Umbilical cord (tissue), 2 donors: ENCODE measurements at places on chromosomes 7 and 10.

GRCh38 chr7:51080622-51081269, 235.9 kb downstream of the COBL start:
- no peak for DNase-seq

DNA sequence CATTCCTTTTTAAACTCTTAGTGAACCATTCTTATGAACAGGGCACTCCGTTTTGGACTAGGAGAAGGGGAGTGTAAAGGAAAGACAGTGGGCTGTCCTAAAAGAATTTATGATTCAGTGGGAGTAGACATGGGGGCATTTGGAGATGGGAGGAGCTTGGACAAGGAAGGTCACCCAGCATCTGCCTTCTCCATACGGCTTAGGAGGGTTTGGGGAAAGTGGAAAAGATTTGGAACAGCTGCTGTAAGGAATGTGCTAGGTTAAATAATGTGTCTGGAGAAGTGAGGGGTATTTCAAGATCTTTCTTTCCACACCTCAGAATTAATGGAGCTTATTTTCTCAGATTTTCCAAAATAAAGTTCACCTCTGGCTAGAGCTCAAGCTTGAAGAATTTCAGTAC, 24.0 kb downstream of the SLC35G1 start:
- peak; percentile 71 for DNase-seq

GRCh38 chr7:132150711-132151110, 425.6 kb downstream of the PLXNA4 start:
- no peak for DNase-seq

- DNase-seq, result no peak
Observed at GRCh38 chr7:65910237-65910636, 37.4 kb downstream of the VKORC1L1 start.
